Kasumi-1 (cell line): ENCODE measurements at places on chromosomes 11 and 22.

DNA sequence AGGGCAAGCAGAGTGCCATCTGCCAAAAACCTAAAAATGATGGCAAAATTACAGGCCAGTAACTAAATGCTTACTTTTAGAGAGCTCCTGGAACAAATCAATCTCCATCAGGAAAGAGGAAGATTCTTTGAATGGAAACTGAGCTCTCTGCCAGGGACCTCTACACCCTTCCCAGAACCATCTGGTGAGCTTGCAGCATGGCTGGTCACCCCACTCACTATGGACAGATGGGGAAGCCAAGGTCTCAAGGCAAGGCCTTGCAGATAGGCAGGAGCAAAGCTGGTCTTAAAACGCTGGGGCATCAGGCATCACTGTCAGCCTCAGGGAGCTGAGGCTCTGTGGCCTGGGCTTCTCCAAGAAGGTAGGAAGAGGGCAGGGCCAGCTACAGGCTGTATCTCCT is 36.2 kb downstream of the SERGEF start:
- no peak for DNase-seq

DNA sequence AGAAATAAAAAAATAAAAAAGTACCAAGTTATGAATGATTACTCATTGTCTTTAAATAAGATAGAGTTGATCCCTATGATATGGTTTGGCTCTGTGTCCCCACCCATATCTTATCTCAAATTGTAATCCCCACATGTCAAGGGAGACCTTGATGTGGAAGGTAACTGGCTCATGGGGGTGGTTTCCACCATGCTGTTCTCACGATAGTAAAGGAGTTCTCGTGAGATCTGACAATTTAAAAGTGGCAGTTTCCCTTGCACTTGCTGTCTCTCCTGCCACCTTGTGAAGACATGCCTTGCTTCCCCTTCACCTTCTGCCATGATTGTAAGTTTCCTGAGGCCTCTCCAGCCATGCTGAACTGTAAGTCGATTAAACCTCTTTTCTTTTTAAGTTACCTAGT is 18.8 kb downstream of the QSER1 start:
- DNase-seq = no peak

DNA sequence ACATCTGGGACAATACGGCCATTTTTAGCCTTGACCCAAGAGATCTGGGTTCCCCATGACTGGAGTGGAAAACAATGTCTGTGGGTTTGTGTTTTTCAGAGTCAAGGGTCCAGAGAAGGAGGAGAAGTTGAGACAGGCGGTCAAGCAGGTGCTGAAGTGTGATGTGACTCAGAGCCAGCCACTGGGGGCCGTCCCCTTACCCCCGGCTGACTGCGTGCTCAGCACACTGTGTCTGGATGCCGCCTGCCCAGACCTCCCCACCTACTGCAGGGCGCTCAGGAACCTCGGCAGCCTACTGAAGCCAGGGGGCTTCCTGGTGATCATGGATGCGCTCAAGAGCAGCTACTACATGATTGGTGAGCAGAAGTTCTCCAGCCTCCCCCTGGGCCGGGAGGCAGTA is 15.7 kb downstream of the NNMT start:
- DNase-seq = no peak

DNA sequence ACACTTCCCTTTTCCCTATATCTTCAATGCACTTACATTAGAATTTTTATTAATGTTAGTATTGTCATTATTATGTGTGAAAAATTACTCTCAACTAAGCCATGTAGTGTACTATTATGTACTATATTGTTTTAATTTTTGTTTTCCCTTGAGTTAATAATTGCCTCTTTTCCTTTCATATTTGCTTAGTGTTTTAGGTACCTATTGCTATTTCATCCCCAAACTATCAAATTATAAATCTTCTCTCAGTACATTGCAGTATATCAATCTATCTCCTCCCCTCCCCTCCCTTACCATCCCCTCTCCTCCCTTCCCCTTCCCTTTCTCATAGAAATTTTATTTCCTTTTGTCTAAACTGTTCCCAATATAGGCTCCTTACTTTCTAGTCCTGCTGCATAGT is 12.8 kb upstream of the TENM4 start:
- DNase-seq = no peak

DNA sequence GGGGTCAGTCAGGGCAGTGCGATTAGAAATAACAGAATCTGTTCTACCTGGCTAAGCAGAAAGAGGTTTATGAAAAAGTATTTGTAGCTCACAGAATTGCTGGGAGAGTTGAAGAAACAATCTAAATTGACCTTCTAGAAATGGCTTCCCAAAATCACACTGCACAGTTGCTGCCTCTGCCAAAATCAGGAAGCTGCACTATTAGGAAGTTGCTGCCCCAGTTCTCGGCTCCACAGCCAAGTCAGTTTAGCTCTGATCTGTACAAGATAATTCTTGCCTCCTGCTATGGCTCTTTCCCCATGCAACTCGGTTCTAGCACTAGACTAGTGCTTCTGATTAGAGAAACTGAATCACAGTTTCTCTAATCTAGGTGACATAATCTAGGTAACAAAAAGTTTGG is 16.0 kb upstream of the CCDC90B start:
- no peak for DNase-seq

DNA sequence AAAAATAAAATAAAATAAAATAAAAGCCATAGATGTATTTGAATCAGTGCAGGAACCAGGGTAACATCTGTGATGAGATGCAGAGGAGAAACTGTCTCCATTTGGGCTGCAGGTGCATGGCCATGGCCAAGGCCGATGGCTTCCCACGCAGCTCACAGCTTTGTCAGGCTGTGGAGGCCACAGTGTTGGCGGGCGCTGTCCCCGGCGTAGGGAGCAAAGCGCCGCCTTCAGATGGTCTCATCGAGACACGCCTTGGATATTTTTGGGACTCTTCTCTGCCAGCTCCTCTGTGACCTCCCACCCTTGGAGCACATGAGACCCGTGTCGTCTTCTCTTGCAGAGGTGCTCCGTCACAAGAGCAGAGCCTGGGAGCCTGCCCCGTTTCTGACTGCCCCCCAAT is 38.6 kb downstream of the MUC6 start:
- DNase-seq = no peak

- peak; percentile 30 for DNase-seq
Measured at GRCh38 chr11:103257360-103257759, 148.1 kb downstream of the DYNC2H1 start.

GRCh38 chr22:23698094-23698493 is 7.3 kb downstream of the RGL4 start:
- DNase-seq = peak; percentile 12

DNA sequence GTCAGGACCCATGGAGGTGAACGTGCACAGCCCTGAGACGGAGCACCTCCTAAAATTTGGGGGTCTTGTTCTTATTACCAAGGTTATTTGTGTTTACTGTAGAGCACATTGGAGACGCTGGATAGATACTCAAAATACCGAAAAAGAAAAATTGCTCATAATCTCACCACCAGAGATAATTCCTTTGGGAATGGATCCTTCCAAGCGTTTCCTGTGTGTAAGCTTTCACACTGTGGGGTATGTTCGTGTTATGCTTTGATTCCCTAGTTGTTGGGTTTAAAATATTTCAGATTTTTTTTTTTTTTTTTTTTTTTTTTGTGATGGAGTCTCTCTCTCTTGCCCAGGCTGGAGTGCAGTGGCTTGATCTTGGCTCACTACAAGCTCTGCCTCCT is 14.1 kb upstream of the MRGPRD start:
- no peak for DNase-seq

- DNase-seq = peak; percentile 49
Measured at GRCh38 chr22:29716814-29717545, 2.8 kb upstream of the CABP7 start.

DNA sequence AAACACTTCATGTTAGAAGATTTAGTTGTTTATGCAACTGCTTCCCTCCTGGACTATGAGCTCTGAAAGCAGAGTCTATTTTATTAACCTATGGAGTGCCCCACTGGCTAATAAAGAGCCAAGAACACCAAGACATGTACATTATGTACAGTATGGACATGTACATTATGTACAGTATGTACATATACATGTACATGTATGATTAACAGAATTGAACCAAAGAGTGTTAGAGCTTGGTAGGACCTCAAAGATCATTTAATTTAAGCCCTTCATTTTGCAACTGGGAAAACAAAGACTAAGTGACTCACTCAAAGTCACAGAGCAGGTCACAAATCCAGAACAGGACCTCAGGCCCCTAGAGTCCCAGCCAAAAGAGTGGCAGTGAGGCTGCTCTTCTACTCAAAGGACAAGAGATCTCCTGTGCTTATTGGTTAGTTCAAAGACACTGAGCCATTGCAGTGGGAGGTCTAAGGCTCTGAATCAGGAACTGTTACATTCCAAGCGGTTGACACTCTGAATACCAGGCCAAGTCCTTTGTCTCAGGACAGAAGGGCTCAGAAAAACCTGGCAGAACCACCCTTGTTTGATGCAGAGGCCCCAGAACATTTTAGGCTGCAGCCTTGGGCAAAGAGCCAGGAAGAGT is 103.8 kb downstream of the FAM168A start:
- DNase-seq = no peak

- no peak for DNase-seq
Measured at GRCh38 chr11:19447150-19447566, 206.4 kb upstream of the E2F8 start.

DNA sequence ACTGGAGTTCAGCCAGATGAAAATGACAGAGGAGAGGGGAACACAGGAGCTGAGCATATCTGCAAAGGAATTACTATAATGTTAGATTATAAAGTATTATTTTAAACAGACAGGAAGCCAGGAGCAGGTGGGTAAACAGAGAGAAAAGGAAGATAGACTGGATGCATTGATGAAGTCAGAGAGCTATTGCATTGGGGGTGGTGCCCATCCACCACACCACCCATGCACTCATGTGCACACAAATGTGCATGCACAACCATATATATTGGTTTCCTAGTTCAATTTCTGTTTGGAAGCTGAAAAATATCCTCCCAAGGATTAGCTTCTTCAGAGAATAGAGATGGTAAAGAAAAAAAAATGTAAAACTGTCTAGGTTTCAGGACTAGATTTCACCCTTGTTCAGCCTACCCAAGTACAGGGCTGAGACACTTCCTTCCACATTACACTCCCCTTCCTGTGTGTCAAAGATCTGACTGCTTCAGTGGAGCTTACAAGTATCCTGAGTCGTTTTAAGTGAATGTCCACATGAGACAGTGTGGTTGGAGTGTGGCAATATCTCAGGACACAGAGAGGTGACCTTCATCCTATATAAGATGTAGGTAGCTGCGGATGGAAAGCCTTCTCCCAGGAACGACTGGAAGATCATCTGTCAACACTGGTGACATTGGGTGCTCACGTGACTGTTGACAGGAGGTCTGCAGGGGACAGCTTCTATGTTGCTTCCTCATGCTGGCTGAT is 12.2 kb upstream of the SMPD1 start:
- DNase-seq = peak; percentile 82

DNA sequence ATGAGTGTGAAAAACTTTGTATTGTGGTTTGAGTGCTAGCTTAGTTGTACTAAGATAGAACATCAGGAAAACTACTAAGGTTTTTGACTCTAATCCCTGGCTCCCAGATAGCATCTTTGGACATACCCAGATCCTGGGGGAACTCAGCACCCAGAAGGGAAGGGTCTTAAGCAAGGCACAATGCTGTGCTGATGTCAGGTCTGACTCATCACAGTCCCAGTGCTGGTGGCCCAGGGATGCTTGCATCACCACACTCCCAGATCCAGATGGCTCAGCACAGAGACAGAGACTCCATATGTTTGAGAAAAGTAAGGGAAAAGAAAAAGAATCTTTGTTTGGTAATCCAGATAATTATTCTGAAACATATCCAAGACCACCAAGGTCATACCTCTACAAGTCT is 18.3 kb upstream of the OR56A3 start:
- DNase-seq = no peak

- no peak for DNase-seq
Measured at GRCh38 chr11:118167906-118168305, 8.5 kb downstream of the SCN2B start.

DNA sequence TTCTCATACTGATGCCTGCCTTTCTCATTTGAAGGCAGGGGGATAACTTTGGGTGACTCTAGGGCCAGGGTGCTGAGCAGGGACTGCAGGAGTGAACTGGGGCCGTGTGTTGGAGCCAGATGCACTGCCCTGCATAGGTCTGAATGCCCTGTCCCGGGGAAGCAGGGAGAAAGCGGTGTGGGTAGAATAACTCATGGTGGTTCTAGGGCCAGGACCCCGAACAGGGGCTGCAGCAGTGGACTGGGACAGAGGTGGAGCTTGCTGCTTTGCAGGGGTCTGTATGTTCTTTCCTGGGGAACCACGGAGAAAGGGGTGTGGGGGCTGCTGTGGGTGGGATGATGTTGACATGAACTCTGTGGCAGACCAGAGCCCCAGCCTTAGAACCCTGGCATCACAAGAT is 52.9 kb downstream of the GAB4 start:
- DNase-seq = no peak

- DNase-seq = no peak
Measured at GRCh38 chr11:94895451-94895850, 77.9 kb downstream of the CWC15 start.

DNA sequence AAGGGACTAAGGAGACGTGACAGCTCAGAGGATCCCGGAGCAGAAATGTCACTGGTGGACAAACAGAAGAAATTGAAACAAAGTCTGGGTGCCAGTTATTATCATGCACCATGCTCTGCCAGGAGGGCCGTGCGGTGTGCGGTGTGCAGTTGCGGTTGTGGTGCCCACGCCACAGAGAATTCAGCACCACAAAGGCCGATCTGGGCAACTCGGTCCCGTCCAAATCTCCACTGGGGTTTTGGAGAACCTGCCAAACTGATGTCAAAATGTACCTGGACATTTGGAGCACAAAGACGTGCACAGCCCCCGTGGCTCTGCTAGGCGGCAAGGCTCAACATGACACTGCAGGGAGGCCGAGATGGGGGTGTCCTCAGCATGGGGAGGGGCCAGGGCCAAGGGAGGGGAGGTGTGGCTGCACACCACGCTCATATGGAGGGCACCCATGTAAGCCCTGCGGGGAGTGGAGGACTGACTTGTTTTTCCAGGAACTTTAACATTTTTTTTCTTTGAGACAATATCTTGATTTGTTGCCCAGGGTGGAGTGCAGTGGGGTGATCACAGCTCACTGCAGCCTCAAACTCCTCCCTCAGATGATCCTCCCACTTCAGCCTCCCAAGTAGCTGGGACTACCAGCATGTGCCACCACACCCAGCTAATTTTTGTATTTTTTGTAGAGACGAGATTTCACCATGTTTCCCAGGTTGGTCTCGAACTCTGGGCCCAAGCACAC is 39.4 kb downstream of the GNB1L start:
- no peak for DNase-seq

GRCh38 chr22:26672060-26672471 is 14.7 kb downstream of the MIAT start:
- no peak for DNase-seq

GRCh38 chr11:88016392-88017170 is 158.7 kb downstream of the RAB38 start:
- peak; percentile 53 for DNase-seq
